ENCODE measurements at places on chromosomes 16 and 17.

DNA sequence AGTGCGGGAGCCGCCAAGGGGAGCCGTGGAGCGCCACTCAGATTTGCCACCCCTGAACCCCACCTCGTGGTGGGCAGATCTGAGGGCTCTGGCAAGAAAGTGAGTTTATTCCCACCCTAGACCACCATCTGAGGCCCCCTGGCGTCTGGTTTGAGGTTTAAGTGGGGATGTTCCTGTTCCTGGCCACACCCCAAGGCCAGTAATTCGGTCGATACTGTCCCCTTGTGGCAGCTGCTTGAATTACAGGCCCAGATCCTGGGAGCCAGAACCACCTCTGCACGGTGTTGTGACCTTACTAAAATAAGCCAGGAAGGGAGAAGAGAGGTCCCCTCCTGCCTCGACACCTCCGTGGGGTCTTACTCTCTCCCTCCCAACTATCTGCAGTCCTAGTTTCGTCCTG, 3.3 kb upstream of the LAT start:
- DNase-seq: no peak

GRCh38 chr16:27721531-27722181, 171.7 kb downstream of the KATNIP start:
- DNase-seq: no peak

- no peak for DNase-seq
Observed at GRCh38 chr16:85530370-85530739, 82.8 kb upstream of the GSE1 start.

GRCh38 chr17:1789936-1790335, 28.1 kb downstream of the SERPINF1 start:
- no peak for DNase-seq

DNA sequence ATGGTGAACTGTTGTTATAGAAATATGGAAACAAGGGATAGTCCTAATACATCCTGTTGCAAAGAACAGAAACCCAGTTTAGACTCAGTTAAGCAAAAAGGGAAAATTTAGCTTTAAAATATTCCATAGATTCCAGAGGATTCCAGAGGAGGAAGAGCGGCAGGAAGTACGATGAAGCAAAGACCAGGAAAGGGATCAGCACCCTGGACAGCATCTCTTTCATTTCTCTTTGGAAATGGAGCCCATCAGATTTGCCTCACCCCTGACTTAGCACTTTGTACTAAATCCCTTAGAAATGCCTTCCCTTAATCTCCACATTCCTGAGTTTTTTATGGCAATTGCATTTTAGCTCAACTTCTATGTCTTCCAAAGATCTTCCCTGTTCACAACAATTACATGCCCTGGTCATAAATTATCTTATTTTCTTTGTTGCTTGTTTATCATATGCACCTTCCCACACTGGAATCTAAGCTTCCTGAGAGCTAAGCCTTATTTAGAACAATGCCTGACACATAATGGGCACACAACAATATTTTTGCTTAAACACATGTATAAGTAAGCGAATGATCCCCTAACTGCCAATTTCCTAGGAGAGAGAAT, 150.0 kb upstream of the RBFOX1 start:
- DNase-seq: no peak
